ENCODE measurements at places on chromosomes 11 and 22.

DNA sequence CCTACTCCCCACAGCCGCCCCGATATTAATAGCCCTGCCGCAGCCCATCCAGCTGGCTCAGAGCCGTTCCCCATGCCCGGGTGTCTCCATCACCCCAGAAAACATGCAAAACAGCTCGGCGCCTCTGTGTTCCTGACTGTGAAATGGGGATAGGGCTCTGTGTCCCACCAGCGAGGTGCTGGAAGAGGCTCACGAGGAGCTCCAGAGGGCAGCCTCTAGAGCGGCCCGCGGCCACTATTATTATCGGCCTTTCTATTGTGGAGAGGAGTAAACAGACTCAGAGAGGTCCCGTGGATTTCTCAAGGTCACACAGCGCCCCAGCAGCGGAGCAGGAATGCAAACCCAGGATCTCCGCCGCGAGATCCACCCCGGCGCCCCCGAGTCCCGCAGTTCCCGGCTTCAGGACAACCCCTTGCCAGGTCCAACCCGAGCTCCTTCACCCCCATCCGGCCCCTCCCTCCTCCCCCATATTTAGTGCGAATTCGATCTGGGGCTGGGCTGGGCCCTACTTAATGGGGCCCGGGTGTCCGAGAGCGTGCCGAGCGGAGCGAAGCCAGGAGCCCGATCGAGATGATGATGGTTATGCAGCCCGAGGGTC, at the start of gene ACTN3:
ACTN3 (plus strand) TSS at position 536 of the 598 bp plus-strand sequence; CDS start at position 571, 35 bp downstream.
- DNase-seq = no peak

DNA sequence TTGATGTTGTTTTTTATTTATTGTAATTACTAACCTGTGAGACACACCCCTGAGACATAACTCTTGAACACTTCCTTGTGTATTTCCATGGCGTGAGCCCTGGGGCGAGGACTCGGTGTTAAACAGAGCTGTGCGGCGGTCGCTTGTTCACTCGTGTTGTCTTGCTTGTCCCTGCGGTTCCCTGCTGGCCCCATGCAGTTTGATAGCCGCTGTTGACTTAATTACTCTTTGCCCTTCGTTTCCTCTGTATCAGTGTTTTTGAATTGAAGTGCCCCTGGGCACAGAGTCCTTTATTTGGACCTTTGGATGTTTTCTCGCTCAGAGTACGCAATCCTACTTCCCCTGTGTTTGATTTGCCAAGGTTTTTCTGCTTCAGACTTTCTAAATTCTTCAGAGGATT, 52.7 kb downstream of the TBC1D22A start:
- no peak for DNase-seq

GRCh38 chr11:120807414-120808150, 216.3 kb upstream of the TBCEL start:
- DNase-seq = no peak

GRCh38 chr11:84384731-84385130, 1098.6 kb upstream of the CCDC90B start:
- DNase-seq = no peak

DNA sequence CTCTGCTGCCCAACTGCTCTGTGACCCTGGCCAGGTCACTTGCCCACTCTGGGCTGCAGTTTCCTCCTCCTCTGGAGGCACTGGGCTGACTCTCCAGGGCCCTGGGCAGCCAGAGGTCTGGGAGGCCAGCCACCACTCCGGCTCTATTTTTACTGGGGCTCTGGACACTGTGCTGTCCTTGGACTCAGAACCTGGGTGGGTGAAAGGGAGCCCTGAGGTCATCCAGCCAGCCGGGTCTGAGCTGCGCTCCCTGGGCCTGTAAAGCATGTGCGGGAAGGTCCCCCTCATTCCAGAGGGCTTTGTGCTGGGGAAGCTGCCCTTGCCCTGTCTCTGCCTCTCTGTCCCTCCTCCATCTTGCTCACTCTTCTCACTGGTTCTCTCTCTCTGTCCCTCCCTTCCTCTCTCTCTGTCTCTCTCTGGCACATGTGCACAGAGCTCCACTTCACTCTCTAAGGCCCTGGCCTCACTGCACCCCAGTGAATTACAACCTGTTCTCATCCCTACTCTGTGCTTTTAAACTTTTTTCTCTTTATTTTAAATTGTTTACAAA, 24.6 kb downstream of the MB start:
- no peak for DNase-seq

GRCh38 chr11:110434952-110435779, 5.4 kb downstream of the FDX1 start:
- DNase-seq = no peak

DNA sequence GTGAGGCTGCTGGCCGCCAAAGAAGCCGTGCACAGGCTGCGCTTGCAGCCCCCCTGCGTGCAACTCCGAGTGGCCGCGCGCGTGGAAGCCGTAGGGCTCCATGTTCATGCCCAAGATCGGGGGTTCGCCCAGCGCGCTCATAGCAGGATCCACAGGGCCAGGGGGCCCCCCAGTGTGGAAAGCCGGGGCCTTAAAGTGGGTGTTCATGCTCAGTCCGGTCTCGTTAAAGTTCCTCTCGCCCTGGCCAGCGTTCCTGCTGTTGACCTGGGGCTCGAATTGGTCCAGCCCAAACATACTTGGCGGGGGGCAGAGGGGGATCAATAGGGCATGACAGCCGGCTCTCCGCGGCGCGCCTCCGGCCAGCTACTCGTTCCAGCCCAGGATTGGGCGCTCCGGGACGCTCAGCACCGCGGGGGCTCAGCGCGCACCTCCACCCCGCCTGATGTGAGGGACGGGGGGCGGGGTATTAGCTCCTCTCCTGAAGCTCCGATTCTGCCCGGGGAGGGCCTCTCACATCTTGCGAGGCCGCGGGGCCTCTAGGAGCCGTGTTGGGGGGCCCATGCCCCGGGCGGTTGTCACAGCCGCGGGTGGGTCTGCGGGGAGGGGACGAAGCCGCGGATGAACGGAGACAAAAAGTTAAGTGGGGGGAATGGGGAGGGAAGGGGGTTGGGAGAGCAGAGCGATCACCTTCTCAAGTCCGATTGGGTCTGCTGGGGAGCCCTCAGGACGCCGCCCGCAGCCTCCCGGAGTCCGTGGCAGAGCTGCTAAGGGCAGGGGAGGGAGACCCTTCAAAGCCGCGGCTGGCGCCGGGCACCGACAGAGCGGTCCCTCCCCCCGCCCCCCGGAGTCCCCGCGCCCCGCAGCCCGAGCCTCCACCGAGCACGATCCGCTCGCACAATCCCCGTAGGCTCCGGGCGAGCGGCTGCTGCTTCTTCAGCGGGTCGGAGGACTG, 1.0 kb downstream of the MN1 start:
- no peak for DNase-seq

DNA sequence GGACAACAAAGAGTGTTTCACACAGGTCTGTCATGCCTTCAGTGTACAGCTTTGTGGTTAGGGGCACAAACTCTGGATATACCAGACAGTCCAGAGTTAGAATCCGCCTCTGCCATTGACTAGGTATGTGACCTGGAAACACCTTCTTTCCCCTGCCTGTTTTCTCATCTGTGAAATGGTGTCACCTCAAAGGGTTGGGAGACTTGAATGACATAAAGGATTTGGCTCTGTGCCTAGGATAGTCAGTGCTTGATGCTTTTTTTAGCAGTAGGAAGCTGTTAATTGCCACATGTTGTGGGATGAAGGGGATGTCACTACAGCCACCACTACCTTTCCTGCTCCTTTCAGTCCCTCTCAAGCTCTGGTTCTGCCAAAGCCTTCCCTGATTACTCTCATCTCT, 17.4 kb upstream of the LRRC55 start:
- no peak for DNase-seq

GRCh38 chr11:18012122-18012905, 533 bp downstream of the SERGEF start:
- peak; percentile 59 for DNase-seq

DNA sequence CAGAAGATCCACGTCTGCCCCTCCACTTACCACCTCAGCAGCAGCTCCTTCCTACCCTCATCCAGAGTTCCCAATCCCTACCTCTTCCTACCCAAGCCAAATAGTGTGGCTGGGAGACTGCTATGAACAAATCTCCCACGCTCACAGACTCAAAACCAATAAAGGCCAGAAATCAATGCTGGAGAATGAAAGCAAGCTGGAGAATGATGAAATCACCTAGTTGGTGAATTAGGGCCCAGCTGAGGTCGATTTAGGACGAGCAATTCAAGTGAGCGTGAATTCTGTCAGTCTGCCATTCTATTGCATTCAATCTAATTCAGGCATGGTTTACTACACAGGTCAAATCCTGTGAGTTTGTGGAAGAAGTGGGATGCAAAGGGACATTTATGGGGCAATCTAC, 22.5 kb downstream of the COMMD9 start:
- no peak for DNase-seq

- DNase-seq = no peak
Measured at GRCh38 chr11:84345597-84345996, 1059.4 kb upstream of the CCDC90B start.

DNA sequence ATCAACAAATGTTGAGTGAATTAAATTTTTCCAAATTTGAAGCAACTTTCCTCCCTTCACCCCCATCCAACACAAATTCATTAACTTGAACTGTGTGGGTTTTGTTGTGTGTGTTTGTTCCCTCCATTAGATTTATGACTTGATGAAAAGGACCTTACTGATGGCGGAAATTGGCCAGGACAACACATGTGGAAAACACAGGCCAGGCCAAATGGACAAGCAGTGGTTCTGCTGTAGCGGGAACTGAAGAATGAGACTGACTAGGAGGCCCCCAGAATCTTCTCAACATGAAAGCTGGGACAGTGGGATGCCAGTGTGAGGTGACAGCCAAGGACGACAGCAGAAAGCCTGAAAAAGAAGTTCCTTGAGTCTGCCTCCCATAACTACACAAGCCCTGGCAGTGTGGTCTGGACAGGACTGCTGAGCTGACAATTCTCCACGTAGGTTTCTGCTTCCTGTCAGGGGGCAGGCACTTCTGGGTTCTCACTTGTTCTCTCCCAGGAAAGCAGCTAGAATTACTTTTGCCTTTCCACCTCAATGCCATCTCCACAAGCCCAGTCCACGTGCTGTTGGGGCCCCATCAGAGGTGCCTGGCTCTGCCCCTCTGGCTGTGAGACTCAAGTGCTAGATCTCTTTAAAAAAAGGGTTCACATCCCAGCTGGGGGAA, 94.3 kb downstream of the ETS1 start:
- DNase-seq = no peak

DNA sequence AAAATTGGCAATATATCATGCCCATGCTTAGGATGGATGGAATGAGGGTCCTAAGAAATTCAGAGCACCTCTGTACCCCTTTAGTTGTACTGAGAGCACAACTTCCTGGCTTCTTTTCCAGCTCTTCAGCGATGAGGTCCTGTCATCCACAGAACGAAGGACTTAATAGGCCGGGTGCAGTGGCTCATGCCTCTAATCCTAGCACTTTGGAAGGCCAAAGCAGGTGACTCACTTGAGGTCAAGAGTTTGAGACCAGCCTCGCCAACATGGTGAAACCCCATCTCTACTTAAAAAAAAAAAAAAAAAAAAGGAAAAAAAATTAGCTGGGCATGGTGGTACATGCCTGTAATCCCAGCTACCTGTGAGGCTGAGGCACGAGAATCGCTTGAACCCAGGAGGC, 125.3 kb upstream of the BMAL1 start:
- DNase-seq = no peak

DNA sequence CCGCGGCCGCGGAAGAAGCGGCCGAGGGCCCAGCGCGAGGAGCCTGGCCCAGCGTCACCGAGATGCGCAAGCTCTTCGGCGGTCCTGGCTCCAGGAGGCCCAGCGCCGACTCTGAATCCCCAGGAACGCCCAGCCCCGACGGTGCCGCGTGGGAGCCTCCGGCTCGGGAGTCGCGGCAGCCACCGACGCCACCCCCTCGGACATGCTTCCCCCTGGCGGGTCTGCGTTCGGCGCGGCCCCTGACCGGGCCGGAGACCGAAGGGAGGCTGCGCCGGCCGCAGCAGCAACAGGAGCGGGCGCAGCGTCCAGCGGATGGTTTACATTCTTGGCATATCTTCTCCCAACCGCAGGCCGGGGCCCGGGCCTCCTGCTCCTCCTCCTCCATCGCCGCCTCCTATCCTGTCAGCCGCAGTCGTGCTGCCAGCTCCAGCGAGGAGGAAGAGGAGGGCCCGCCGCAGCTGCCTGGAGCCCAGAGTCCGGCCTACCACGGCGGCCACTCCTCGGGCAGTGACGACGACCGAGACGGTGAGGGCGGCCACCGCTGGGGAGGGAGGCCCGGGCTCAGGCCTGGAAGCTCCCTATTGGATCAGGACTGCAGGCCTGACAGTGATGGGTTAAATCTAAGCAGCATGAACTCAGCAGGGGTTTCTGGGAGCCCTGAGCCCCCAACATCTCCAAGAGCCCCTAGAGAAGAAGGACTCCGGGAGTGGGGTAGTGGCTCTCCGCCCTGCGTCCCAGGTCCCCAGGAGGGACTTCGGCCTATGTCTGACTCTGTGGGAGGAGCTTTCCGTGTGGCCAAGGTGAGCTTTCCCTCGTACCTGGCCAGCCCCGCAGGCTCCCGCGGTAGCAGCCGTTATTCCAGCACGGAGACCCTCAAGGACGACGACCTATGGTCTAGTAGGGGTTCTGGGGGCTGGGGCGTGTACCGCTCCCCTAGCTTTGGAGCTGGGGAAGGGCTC, 1.2 kb downstream of the ARHGEF17 start:
- no peak for DNase-seq

DNA sequence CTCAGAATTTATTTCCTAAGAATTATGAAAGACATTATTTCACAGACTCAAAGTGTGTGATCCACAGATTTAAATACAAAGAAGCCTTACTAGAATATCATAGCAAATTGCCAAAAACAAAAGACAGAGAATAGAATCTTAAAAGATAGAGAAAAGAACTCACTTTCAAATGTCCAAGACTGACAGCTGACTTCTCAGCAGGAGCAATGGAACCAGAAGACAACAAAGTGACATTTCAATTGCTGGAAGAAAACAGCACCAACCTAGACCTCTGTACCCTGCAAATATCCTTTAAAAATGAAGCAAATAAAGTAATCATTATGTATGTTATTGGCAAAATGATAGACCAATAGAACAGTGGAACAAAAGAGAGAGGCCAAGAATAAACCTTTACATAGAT, 109.2 kb downstream of the TTC17 start:
- DNase-seq = no peak

DNA sequence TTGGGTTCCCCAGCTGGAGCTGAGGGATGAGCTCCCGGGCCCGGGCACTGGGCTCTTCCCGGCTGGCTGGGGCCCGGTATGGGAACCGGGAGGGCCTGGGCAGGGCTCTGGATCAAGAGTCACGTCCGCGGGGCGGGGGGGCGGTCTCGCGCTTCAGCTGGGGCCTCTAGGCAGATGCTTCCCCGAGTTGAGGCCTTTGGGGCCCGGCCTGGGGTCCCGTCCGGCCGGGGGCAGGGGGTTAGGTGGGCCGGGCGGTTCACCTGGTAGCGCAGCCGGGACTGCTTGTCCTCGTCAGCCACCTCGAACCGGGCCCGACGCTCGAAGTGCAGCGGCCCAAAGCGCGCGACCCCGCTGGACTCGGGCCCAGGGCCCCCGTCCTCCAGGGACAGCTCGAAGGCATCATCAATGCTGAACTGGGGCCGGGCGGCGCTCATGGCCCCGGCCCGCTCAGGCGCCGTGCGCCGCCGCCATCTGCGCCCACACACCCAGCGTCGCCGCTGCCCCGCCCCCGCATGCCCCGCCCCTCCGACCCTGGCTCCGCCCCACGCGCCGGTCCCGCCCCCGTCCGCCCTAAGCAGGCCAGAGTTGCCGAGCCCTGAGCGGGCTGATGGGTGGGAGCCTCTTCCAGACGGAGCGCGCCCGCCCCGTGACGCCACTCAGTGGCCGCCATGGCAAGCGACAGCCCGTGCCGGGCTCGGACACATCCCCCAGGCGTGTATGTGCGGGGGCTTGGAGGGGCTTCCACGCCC, at the start of gene TMEM134:
TMEM134 (minus strand) TSS at position 493 of the 749 bp plus-strand sequence; CDS start at position 434, 59 bp downstream.
- DNase-seq = peak; percentile 82
